HAP-1 (cell line): ENCODE measurements at places on chromosomes 16 and 17.

- DNase-seq: peak; percentile 83
Measured at GRCh38 chr16:66608241-66609138, 4.0 kb downstream of the CMTM3 start.

- no peak for DNase-seq
Measured at GRCh38 chr16:46822270-46822669, 8.7 kb downstream of the C16orf87 start.

DNA sequence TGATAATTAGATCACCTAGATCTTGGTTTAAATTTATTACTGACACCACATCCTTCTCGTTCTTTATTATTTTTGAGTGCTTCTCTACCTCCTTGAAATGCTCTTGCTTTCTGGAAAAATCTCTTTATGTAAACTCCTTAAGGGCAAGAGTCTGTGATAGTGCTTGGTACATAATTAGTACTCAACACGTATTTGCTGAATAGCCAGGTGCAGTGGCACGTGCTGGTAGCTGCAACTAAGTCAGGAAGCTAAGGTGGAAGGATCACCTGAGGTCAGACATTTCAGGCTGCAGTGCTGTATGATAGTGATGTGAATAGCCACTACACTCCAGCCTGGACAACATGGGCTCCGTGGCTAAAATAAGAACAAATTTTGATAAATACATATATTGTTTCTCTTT is 63.0 kb downstream of the PPM1E start:
- DNase-seq: no peak

DNA sequence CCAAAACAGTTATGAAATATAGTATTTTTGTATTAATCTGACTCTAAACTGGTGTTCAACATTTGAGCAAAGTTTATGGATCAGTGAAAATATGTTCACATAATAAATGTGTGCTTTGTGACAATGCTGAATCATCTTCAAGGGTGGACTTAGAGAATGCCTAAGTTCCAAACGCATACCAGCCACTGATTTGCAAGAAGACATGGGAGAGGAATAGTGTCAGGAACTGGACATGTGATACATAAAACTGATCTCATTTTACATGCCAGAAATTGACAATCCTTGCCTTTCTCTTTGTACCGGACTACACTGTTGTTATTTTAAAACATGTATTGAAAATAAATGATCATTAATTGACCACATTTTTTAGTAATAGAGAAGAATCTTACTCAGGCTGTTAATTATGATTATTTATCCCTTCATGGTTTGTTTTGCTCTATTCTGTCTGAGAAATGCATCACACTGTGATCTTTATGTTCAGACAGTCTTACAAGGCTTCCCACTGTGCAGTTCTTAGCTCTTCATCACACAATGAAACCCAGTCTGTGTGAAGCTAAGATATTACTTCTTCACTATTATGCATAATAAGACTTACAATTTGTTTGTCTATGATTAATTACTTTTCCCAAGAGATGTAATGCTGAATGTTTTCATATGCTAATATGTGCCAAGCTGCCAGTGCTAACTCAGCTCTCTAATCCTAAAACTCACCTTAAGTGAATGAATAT is 1180.6 kb upstream of the CDH8 start:
- peak; percentile 51 for DNase-seq

DNA sequence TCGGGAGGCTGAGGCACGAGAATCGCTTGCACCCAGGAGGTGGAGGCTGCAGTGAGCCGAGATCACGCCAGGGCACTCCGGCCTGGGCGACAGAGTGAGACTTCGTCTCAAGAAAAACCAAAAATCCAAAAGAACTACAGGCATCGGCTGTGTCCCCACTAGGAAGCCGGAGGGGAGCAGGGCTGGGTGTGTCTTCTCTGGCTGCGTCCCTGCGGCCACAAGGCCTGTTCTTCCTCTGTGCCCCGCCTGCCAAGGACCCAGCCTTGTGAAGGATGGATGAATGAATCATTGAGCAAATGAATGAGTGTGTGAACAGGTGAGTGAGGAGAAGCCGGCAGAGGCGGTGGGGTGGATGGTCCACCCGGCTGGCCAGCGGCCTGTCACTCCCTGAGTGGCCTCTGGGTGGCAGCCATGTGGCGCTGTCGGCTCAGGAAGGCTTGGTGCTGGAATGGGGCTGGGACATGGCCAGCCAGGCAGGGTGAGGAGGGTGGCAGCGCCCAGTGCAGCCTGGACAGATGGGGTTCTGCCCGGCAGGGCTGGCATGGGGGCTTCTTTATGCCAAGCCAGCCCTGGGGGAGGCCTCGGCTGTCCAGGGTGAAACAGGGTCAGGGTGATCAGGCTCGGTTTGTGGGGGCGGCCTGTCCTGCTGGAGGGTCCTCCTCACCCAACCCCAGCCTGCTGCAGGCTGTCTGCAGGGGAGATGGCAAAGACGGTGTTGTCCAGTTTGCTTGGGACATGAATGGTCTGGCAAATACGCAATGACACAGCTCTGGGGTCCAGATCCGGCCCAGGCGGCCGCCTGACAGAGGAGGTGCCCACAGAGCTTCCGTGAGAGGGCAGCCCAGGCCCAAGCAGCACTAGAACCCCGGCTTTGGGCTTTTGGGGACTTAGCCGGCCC is 21.7 kb downstream of the SLC25A10 start:
- peak; percentile 86 for DNase-seq

GRCh38 chr17:37830151-37830993 is 85.5 kb upstream of the HNF1B start:
- DNase-seq: no peak

GRCh38 chr16:89297910-89298545 is 80.5 kb downstream of the ZNF778 start:
- no peak for DNase-seq

- no peak for DNase-seq
Measured at GRCh38 chr17:77318021-77318420, 177.3 kb downstream of the SEC14L1 start.

GRCh38 chr17:47806913-47807255 is 14.7 kb downstream of the OSBPL7 start:
- no peak for DNase-seq

GRCh38 chr16:2230376-2230775 is 5.9 kb upstream of the DNASE1L2 start:
- no peak for DNase-seq

DNA sequence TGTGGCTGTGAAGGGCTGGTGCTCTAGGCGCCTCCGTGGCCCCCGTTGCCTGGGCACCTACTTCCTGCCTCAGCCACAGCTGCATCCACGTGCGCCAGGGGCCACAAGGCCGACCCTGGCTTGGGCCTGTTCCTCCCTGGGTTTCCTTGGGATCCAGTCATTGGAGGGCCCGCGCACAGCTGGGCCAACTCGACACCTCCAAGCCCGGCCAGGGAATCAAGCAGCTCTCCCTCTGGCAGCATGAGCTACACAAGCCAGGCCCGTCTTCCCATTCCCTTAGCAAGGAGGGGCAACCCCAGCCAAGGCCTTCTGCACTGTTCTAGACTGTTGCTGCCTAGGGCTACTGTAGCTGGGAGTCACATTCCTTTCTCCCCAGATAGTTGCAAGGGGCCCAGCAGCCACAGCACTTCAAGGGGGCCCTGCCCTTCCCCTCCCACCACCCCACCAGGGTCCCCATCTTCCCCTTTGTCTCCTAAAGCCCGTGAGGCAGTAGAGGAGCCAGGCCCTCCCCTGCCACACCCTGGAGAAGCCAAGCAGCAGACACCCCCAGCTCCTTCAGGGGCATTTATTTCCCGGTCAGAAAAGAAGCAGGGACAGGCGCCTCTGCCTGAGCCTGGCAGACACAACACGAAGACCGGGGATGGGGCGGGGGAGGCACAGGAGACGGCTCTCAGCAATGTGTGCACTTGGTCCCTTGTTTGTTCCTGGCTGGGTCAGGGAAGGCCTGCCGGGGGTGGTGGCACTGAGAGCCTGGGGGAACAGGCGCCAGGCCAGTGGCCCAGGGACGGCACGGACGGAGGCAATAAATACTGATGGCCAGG is 3.8 kb downstream of the ARHGDIA start:
- peak; percentile 72 for DNase-seq

- peak; percentile 7 for DNase-seq
Measured at GRCh38 chr16:67648764-67649407, 3.9 kb downstream of the CARMIL2 start.

GRCh38 chr17:44310188-44310587 is 1.8 kb downstream of the RUNDC3A start:
- DNase-seq: no peak

DNA sequence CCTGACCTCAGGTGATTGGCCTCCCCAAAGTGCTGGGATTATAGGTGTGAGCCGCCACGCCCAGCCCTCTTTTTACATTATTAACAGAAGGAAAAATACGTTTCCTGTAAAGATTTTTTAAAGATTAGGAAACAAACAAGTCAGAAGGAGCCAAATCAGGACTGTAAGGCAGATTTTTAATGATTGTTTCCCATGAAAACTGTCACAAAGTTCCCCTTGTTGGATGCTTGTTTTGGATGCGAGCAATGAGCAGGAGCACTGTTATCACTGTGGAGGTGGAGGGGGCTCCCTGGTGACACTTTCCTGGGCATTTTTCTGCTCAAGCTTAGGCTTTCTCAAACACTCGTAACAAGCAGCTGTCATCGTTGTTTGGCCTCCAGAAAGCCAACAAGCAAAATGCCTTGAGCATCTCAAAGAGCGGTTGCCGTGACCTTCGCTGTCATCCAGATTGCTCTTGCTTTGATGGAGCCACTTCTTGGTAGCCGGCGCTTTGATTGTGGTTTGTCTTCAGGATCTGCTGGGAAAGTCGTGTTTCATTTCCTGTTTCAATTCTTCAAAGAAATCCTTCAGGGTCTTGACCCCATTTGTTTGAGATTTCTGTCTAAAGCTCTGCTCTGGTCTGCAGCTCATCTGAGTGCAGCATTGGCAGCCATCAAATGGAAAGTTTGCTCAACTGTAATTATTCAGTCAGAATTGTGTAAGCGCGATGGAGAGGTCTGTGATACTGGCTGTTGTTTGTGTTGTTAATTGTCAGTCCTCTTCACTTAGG is 128.7 kb downstream of the RPTOR start:
- no peak for DNase-seq

DNA sequence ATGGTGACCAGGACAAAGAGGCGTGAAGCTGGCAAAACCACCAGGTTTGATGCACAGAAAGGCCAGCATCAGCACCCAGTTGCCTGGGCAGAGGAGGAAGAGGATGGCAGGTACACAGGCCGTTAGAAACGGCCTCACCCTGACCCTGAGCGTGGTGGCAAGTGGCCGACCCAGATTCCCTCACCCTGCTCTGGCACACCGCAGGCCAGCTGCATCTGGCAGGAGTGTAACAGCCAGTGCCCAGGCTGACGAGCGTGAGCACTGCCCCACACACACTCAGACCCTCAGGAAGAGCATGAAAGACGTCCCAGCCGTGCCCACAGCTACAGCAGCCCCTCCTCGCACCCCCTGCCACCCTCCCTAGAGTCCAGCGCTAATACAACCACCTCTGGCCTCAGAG is 82.0 kb downstream of the ANKRD11 start:
- no peak for DNase-seq
